Right forelimb (tissue), 1 donor: ENCODE measurements at places on chromosomes 2 and 18.

- no peak for DNase-seq
Observed at GRCh38 chr2:139911160-139911559, 1131.0 kb upstream of the NXPH2 start.

DNA sequence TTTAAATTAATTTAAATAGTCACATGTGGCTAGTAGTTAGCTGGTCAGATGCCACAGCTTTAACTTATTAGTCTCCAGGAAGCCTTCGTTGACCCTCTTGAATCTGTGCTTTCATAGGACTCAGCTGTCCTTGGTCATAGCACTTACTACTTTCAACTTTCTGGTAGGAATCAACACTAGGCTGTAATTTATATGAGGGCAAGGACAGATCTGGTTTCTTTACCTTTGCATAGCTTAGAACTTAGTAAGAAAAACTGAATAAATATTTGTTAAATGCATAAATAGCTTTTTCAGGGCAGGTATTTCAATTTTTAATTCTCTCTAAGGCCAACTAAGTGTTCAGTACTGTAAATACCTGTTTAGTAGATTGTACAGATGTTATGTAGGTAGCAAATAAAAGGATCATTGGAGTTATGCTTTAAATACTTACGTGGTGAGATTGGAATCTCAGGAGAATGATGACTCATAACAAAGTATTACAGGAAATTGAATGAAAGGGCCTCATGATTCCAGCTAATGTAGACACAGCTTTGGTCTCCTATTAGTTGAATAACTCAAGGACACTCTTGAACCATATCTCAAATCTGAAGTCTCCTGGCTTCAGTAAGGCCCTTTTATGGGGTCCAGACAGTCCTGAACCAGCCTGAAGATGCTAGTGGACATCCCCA lies 2.6 kb downstream of the CLIP4 start:
- no peak for DNase-seq

DNA sequence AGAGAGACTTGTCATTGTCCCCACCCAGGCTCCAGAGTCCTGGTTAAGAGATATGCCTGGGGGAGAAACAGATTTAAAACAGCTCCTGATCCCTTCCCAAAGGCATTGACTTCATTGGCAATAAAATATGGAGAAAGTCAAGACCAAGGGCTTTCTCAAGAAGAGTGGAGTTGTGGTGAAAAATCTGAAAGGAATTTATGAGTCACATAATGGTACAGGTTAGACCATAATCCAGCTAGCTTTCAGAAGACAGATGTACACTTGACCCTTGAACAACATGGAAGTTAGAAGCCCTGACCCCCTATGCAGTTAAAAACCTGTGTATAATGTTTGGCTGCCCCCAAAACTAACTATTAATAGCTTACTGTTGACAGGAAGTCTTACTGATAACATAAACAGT lies 599.1 kb upstream of the SOX11 start:
- DNase-seq, result no peak

GRCh38 chr2:80403081-80403480 lies 98.5 kb upstream of the LRRTM1 start:
- no peak for DNase-seq

- no peak for DNase-seq
Observed at GRCh38 chr18:77754475-77755044, 504.9 kb downstream of the GALR1 start.

DNA sequence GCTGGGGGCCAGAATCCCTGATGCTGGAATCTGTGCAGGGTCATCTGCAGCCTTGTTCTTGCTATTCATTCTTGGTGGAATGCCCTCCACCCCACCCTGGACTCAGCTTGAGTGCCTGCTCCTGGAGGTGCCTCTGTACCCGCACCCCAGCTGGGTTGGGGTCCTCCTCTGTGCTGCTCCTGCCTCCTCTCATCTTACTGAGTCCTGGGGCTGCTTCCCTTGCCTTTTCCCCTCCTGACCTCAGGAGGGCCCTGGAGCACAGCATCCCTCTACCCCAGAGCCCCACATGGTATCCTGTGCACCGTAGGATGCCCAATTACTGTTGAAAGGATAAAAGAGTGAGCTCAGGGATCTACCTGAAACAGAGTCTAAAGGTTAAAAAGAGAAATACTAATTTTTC lies 81.6 kb downstream of the CIB4 start:
- no peak for DNase-seq

DNA sequence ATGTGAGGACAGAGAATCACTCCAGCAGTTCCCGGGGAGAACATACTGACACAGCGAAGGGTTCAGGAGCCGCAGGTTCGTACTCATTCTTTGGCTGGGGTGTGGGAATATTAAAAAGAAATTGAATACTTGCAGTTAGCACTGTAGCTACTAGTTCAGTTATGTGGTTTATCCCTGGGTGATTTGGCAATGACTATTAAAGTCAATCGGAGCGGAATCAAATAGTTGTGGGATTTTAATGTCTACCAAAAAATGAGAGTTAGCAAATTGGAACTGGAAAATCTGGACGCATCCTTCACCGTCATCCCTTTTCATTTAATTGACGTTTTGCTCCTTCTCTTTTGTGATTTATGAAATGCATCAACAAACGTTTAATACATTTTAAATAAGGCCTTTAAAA lies 50.8 kb downstream of the GBX2 start:
- no peak for DNase-seq
